ENCODE measurements at places on chromosomes 16 and 17. TPM values are rescaled to one million over a fixed set of nuclear protein-coding genes. Genes with fewer than 3 reads are reported as not detected.
A peak's percentile ranks its signal among the peaks of the same experiment; 100 is the strongest.

The GJC1 gene
- total RNA-seq: 22.8 TPM

The WNK4 gene
- 0.38 TPM for total RNA-seq

GRCh38 chr16:61763013-61763412, 273.2 kb downstream of the CDH8 start:
- H3K27me3 ChIP-seq: no peaks in the 10 kb centered on the region
- H3K4me3 ChIP-seq: no peak overlapping the region
- H3K4me1 ChIP-seq: no peaks in the 10 kb centered on the region
- DNase-seq: no peak
- no peak overlapping the region for H3K27ac ChIP-seq

DNA sequence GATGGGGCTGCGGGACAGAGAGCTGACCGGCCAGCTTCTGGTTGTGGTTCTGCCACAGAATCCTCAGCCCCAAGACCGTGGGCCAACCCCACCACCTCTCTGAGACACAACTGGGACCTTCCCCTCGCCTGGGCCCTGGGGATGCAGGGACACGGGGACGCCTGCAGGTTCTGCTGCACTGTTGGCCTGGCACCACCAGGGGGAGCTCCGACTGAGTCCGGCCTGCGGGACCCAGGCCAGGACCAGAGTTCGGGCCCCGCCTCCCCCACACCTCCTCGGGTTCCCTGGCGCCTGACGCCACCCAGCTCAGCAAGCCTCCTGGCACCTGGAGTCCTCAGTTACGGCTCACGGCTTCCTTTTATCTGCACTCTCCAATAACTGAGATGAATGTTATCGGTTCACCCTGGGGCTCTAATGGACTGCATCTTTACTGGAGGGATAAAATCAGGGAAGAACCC, 27.3 kb downstream of the TBC1D16 start:
- no peak overlapping the region for H3K4me3 ChIP-seq
- H3K27me3 ChIP-seq: no peaks in the 10 kb centered on the region
- peak; percentile 93 for DNase-seq
- no peak overlapping the region for H3K27ac ChIP-seq
- peaks cover 12% of the 10 kb centered on the region for H3K36me3 ChIP-seq

DNA sequence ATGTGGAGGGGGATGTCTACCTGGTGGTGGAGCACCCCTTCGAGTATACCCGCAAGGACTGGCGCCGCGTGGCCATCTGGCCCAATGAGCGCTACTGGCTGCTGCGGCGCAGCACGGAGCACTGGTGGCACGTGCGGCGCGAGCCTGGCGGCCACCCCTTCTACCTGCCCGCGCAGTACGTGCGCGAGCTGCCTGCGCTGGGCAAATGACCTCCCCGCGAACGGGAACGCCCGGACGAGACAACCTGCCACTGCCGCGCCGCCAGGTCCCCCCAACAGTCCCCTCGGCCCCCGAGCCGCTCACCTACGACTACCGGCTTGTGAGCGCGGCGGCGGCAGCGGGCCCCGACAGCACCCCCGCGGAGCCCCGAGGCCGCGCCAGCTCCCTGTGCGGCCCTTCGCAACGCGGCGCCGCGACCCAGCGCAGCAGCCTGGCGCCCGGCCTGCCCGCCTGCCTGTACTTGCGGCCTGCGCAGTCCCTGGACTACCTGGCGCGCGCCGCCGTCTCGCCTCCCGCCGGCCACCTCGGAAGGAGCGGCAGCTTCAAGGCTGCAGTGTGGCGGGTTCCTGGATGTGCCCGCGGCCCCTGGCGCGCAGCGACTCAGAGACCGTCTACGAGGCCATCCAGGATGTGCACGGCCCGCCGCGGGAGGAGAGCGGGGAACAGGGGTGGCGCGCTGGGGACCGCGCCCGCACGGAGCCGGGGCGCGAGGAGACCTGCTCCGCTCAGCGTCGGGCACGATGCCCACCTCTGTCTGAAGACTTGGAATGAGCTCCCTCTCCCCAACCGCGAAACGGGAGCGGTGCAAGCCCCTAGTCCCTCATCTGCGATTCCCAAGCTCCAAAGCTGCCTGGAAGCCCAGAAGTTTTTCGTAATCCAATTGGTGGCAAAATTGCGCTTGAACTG, 48.7 kb upstream of the AMZ2 start:
- DNase-seq: no peak
- no peaks in the 10 kb centered on the region for H3K36me3 ChIP-seq
- peaks cover 41% of the 10 kb centered on the region for H3K4me1 ChIP-seq
- peaks cover 54% of the 10 kb centered on the region for H3K27me3 ChIP-seq
- H3K27ac ChIP-seq: no peak overlapping the region
- H3K4me3 ChIP-seq: peak overlapping the region; percentile 39

The SLC26A11 gene
- 51.6 TPM for total RNA-seq

DNA sequence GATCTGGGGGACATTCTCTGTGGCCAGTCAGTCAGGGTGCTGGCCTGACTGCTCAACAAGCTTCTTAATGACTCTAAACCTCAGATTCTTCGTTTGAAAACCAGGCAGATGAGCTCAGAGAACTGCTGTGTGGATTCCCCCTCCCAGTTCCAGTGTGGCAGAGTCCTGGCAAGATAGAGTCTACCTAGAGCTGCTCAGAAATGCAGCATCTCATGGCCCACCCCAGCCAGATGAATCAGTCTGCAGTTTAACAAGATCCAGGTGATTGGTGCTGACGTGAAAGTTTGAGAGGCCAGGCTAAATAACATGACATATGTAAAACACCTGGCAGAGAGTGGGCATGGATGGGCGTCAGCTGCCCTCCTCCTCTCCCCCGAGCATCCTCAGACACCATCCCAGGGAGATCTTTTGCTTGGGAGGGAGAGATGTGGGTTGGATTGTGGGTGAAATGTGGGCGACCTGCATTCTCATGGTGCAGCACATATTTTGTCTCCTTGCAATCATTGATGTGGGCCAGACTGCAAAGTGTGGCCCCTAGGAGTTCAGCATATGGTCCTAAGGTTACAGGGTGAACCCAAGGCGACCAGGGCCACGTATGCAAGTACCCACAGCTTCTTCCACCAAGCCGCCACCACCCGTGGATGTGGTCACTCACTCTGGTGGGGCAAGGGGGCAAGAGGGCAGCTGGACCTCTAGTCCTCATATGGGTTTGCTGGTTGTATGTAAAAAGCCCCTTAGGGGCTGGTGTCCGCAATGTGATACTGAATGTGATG, 19.5 kb downstream of the SOCS3 start:
- no peaks in the 10 kb centered on the region for H3K27me3 ChIP-seq
- H3K36me3 ChIP-seq: no peaks in the 10 kb centered on the region
- peak overlapping the region; percentile 90 for H3K27ac ChIP-seq
- H3K4me1 ChIP-seq: peaks cover 35% of the 10 kb centered on the region
- H3K4me3 ChIP-seq: no peak overlapping the region
- no peak for DNase-seq

GRCh38 chr16:54812229-54812628, 118.4 kb upstream of the IRX5 start:
- H3K4me1 ChIP-seq: no peaks in the 10 kb centered on the region
- H3K27me3 ChIP-seq: no peaks in the 10 kb centered on the region
- DNase-seq: no peak
- no peak overlapping the region for H3K4me3 ChIP-seq
- no peaks in the 10 kb centered on the region for H3K36me3 ChIP-seq

DNA sequence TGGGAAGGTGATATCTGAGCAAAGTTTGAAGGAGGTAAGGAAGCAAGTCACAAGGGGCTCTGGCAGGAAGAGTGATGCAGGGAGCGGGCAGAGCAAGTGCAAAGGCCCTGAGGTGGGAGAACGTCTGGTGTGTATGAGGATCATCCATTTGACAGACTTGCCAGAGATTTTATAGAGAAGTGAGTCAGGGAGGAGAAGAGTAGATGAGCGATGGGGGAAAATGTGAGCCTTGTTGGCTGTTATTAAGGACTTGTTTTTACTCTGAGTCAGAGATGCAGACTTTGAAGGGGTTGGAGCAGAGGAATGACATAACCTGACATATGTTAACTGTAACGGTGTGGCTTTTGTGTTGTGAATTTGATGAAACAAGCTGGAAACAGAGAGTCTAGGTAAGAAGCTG, 3.5 kb upstream of the CLEC10A start:
- no peaks in the 10 kb centered on the region for H3K27me3 ChIP-seq
- H3K36me3 ChIP-seq: no peaks in the 10 kb centered on the region
- peaks cover 4% of the 10 kb centered on the region for H3K4me1 ChIP-seq
- H3K4me3 ChIP-seq: no peak overlapping the region
- H3K27ac ChIP-seq: no peak overlapping the region
- DNase-seq: no peak

DNA sequence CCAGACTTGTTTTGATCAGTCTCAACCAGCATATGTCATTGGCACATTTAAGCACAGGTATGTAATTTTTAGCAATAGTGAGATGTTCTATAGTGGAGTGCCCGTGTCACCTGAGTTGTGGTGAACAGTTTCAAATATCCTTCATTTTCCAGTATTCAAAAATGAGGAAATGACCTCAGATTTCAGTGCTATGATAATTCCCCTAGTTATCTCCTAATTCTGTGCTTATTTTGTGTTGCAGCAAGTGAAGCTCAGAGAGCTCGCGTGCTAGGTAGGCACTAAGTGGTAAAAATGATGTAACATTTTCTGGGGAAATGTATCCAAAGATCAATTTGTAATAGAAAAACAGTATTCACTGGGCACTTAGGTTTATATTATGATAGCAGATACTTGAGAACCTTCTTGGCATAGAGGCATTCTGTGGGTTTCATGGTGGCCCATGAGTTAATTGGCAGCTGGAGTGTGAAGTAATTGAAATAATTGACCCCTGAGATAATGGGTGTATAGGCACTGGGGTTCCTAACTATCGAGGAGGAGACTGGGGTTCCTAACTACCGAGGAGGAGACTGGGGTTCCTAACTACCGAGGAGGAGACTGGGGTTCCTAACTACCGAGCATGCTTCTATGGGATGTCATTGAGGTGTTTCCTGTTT, 159.1 kb downstream of the PRKCA start:
- no peak overlapping the region for H3K27ac ChIP-seq
- H3K4me1 ChIP-seq: peaks cover 11% of the 10 kb centered on the region
- no peak for DNase-seq

- no peak for DNase-seq
- H3K27ac ChIP-seq: no peak overlapping the region
- no peaks in the 10 kb centered on the region for H3K27me3 ChIP-seq
- no peaks in the 10 kb centered on the region for H3K4me1 ChIP-seq
- H3K4me3 ChIP-seq: no peak overlapping the region
These were observed 643.0 kb downstream of the MAF start for GRCh38 chr16:78957317-78958100.

DNA sequence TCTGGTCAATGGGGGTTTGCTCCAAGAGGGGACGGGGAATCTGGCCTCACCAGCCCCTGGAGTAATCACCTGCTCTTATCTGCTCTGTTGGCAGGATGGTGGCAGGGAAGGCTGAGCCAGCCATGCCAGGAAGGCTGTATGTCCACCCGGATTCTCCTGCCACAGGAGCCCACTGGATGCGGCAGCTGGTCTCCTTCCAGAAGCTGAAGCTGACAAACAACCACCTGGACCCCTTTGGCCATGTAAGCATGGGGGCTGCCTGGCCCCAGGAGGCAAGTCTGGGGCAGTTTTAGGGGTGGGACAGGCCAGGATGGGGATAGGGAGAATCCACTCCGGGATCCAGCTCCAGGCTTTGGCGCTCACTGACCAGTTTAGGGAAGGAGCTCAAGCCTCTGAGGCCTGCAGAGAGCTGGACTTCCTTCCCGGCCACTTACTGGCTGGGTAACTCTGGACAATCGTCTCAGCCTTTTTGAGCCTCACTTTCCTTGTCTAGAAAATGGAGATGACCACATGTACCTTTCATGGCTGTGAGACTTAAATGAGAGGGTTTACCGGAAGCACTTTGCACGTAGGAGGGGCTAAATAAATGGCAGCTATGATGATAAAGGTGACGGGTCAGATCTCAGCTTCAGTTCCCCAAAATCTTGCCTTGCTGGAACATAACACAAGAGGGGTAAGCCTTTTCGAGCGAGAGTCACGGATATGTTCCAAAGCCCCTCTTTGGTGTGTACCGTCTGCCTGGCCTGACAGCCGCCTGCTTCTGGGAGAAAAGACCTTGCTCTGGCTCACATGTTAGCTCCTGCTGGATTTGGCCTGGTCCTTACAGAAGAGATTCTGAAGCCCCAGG, 15.4 kb downstream of the TBX4 start:
- peaks cover 11% of the 10 kb centered on the region for H3K4me1 ChIP-seq
- H3K27me3 ChIP-seq: peaks cover 7% of the 10 kb centered on the region
- DNase-seq: peak; percentile 63
- peaks cover 5% of the 10 kb centered on the region for H3K36me3 ChIP-seq

DNA sequence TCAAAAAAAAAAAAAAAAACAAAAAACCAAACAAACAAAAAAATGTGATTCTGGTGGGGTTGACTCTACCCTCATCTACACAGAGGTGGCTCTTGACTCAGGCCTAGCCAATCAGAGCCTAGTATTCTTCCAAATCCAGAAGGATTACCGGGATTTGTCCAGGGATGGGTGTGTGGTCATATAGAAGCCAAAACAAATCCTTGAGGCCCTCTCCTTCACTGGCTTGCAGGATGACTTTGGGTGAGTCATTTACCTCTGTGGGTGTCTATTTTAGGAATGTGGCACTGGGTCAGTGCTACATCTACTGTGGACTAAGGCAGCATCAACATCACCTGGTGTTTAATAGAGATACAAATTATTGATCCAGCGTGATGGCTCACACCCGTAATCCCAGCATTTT, 93.2 kb upstream of the RBBP6 start:
- no peak overlapping the region for H3K4me3 ChIP-seq
- H3K27ac ChIP-seq: no peak overlapping the region

DNA sequence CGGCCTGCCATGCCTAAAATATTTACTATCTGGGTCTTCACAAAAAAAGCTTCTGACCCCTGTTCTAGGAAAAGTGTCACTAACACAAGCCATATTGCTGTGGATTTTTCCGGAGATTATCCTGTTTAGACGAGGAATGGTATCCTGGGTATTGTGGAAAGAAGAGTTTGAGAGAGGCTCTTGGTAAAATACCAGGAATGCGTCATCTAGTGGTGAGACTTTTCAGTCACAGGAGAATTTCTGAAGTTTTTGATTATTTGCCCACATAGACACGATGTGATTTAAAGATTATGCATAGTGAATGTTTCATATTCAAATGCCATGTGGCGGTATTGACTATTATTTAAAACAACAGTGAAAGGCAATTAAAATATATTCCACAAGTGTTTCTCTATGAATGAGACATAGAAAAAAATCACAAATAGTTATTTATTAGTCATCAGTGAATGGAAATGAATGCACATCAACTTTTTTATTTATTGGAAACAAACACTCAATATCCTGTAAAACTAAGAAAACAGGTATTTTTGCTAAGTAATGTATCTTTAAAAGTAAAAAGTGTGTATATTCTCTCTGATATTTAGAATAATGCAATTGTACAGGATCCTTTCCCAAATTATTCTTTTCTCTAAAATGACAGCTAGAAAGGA, 7.8 kb downstream of the KRT28 start:
- no peak for DNase-seq
- H3K4me3 ChIP-seq: no peak overlapping the region
- H3K27me3 ChIP-seq: peaks cover 1% of the 10 kb centered on the region
- H3K27ac ChIP-seq: no peak overlapping the region
- no peaks in the 10 kb centered on the region for H3K4me1 ChIP-seq
- H3K36me3 ChIP-seq: no peaks in the 10 kb centered on the region
